ENCODE measurements at places on chromosomes 6 and 20.
A peak's percentile ranks its signal among the peaks of the same experiment; 100 is the strongest.

- DNase-seq, result peak; percentile 92
These were observed 31.8 kb downstream of the SUN5 start for GRCh38 chr20:32972181-32973076.

- DNase-seq, result no peak
These were observed 154.4 kb upstream of the STMND1 start for GRCh38 chr6:16947375-16948015.

DNA sequence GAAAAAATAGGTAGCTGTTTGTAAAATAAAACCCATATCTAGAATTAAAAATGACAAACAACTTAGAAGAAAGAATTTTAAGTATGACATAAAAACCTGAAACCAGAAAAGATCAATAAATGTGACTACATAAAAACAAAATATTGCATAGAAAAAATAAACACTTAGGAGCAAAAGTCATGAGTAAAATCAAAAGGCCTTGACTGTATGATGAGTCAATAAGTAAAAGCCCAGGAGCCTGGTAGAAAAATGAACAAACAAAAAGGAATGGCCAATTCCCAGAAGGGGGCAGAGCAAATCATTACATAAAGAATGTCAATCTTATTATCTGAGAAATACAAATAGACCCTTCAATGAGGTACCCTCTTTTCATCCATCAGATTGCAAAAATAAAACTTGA lies 20.7 kb upstream of the ENPP1 start:
- DNase-seq, result no peak

DNA sequence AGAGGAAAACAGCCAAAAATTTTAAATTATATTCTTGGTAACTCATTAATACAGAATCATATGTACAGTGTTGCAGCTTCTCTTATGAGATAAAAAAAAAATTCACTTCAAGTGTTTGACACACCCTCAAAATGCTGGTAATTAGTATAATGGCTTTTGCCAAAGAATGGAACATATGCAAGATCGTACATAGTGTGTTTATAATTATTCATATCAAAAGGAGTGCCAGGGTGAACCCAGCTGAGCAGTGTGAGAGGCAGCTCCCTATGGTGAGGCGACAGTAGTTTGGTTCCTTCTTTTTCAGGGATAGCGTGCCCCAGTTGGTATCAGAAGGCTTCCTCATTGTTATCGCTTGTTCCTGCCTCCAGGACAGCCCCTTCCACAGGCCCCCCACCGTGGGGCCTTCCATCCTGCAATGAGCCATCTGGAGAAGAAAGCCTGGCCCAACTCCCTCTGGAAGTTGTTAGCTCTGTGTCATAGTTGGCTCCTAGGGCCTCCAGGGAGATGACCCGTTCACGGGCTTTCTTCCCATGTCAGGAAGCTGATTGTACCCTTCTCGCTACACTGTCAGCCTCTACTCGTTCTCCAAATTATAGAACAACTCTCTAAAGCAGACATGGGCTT lies 150.7 kb downstream of the FRK start:
- DNase-seq, result no peak

- no peak for DNase-seq
These were observed 54.8 kb upstream of the MBOAT1 start for GRCh38 chr6:20266851-20267608.

DNA sequence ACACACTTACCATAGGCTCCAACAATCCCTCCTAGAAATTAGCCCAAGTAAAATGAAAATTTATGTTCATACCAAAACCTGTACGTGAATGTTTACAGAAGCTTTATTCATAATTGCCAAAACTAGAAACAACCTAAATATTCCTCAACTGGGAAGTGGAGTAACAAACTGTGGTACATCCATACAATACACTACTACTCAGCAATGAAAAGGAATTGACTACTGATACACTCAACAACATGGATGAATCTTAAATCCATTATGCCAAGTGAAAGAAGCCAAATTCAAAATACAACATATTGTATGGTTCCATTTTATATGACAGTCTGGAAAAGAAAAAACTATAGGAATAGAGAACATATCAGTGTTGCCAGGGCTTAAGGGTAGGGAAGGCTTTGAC lies 19.7 kb upstream of the MMP24 start:
- DNase-seq, result no peak

GRCh38 chr6:88813045-88813444 lies 150.4 kb downstream of the RNGTT start:
- no peak for DNase-seq

DNA sequence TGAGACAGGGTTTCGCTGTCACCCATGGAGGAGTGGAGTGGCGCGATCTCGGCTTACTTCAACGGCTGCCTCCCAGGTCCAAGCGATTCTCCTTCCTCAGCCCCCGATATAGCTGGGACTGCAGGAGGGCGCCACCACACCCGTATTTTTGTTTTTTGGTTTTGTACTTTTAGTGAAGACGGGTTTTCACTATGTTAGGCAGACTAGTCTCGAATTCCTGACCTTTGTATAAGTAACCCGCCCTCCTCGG lies 115.4 kb upstream of the BTN3A2 start:
- no peak for DNase-seq

DNA sequence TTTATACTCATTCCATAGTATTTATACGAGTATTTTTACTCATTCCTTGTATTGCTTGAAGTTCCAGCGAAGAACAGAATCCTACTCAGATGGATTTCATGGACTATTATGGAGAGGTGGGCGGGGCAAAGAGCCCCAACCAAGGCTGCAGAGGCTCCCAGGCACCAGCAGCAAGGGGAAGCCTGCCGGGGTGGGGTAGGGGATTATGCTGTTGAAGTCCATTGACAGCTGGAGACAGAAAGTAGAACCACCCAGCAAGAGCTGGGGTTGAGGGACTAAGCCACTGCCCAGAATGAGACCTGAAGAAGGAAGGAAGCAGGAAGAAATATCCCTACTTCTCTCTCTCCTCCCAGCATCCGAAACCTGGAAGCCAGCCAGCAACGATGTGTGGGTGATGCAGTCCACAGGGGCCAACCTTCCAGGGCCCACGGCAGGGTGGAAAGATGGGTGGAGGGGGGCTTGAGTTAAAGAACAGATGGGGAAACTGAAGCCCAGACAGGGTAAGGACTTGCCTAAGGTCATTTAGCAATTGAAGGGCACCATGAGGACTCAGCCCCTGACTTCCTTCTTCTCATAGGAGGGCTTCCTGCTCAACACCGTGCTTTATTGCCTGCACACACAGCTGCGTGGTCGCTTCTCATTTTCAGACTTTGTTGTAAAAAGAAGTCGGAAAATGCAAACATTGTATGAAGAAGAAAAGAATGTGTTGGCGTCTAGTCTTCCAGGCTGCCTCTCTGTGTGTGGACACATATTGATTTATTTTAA lies 18.3 kb upstream of the GTSF1L start:
- DNase-seq, result no peak

- no peak for DNase-seq
These were observed 21.2 kb upstream of the NHSL1 start for GRCh38 chr6:138520463-138520862.

DNA sequence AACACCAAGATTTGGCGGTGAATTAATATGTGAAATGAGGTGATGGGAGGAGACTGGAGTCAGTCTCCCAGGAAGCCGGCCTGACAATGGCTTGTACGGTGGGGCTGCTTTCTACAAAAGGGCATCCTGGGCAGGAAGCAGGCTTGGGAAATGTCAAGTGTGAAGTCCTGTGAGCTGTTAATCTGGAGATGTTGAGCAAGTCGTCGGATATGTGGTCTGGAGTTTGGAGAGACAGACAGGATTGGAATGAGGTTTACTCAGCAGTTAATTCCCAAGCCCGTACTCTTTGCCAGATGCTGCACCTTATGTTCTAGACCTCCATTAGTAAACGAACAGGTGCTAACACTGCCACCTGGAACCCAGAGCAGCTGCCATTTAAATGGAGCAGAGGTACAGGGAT lies 107.7 kb upstream of the FOXC1 start:
- DNase-seq, result no peak

DNA sequence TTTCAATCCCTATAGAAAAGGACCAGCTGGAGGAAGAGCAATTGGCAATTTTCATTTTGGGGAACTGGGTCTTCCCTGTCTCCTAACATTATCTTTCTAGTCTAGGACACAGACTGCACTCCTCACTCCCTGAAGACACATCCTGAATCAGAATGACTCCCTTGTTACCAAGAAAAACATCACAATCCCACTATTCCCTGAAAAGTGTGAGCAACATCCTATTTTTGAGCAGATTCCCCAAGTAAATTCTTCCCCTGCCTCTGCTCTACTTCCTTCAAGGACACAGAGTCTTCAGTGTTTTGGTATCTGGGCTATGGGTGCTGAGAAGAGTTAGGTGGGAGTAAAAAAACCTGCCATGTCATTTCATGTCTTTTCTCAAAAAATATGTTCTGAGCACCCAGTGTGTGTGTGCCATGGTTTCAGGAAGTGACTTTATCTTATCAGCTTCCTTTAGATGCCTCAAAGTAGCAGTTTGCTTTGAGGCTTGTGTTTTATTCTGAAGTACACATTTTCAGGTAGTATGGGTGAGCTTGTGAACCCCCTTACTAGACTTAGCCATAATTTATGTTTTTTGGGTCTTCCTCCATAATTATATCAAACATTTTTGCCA lies 12.4 kb downstream of the LAMA4 start:
- no peak for DNase-seq

DNA sequence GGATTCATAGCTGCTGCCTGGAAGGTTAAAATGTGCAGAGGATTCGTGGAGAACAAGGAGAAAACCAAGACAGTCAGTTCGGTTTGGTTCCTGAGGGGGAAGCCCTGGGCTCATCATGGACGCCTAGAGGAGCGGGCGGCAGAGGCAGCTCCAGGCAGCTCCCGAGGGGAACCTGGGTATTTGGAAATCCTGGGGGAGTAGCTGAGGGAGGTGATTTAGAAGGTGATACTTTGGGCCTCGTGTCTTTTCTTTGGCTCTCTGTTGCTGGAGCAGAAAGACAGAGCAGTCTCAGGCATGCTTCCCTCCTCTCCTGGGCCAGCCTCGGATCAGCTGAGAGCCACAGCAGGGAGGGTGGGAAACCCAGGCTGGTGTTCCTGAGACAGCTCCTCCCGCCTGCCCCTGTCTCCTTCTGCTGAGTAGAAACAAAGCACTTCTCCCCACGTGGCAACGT lies 139.5 kb downstream of the DLL1 start:
- no peak for DNase-seq

GRCh38 chr20:49043000-49043399 lies 3.1 kb upstream of the CSE1L start:
- DNase-seq, result no peak

- no peak for DNase-seq
These were observed 7.7 kb upstream of the TREM2 start for GRCh38 chr6:41170547-41171160.

DNA sequence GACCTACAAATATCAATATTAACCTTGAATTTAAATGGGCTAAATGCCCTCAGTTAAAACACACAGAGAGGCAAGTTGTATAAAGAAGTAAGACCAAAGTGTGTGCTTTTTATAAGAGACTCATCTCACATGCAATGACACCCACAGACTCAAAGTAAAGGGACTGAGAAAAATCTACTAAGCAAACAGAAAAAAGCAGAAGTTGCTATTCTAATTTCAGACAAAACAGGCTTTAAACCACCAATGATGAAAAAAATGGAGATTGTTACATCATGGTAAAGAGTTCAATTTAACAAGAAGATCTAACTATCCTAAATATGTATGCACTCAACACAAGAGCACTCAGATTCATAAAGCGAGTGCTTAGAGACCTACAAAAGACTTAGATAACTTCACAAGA lies 741.9 kb upstream of the MARCKS start:
- DNase-seq, result no peak

GRCh38 chr6:34562350-34562749 lies 6.2 kb upstream of the SPDEF start:
- DNase-seq, result no peak
